ENCODE measurements at places on chromosomes 16 and 17.

DNA sequence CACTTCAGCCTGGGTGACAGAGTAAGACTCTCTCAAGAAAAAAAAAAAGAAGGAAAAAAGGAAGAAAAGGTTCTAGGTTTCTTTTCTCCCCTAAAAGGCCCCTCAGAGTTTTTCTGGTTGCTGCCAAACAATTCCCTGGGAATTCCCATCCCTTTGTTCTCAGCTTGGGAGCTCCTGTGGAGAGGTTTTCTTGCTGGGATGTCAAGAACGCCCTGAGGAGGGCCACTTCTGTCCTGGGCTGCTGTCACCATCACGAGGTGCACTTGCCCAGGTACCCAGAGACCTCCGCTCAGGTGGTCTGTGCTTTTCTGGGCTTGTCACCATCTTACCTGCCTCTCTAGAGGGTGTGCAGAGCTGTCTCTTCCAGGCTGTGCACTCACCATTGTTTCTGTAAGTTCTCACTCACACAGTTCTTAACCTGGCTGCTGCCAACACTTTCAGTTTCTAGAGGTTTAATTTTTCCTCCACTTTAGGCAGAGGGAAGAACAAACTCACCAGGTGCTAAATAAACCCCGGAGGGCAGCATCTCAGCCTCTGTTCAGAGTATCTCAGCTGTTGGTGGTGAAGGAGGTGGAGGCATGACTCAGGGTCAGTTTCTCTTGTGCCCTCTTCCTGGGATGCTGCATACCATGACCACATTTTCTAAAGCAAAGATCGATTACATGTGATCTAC is 2.4 kb upstream of the COX6A2 start:
- no peak for DNase-seq

DNA sequence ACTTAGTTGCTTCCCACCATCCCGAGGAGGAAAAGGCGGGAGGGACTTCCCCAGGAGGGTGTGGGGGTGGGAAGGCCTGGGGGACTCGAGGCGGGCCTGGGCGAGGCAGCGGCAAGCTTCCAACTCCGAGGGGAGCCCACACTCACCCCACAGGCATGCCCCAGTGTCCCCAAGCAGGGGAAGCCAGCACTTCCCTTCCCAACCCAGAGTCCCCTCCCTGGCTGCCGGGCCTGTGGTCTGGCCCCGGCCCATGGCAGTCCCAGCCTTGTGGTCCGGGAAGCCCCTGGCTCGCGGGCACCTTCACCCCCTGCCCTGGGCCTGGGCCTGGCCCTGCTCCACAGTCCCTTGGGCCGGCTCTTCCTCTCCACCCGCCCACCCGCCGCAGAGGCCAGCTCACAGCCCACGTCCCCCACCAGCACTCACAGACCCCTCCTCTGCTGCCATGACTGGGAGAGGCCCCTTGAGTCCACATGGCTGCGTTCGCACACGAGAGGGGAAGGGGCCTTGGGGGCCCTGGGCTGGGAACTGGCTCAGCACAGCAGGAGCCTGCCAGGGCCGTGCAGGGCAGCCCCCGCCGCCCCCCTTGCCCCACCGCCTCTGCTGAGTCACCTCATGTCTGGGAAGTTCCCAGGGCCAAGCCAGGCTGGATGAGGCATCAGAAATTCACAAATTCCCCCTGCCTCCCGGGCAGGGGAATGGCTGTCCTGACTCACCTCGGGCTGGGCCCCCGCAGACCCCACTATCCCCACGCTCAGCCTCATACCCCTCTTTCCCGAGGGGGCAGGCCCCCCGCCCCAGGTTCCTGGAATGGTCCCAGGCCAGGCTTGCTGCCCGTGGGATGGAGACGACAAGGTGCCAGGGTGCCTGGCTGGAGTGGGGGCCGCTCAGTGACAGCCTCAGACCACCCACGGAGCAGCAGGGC is 27.8 kb downstream of the BAHCC1 start:
- no peak for DNase-seq

DNA sequence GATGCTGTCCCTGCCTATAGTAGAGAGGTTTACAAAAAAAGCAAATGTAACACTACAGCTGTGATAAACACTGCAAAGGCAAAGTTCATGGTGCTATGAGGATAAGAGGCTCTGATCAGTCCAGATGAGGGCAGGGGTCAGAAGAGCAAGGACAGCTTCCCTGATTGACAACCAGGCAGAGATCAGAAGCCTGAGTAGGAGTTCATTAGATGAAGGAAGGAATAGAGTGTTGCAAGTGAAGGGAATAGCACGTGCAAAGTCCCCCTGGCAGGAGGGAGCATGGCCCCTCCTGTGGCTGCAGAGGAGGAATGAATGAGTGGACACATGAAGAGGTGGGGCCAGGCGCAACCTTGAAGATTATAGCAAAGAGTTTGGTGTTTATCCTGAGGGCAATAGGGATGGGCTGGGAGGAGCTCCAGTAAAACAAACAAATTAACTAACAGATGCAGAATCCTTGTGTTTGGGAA is 208.4 kb upstream of the IRX5 start:
- no peak for DNase-seq

GRCh38 chr17:44432254-44433157 is 43.1 kb upstream of the ITGA2B start:
- DNase-seq: no peak

Data from stimulated activated CD8-positive, alpha-beta memory T cell treated with anti-CD3 and anti-CD28 coated beads, Interleukin-15, amount 100 ng/mL, for 24 hours (primary cell).